ENCODE measurements at places on chromosomes 5 and 9.

- DNase-seq, result no peak
These were observed 9.7 kb downstream of the NR2F1-AS1 start for GRCh38 chr5:93571114-93571949.

DNA sequence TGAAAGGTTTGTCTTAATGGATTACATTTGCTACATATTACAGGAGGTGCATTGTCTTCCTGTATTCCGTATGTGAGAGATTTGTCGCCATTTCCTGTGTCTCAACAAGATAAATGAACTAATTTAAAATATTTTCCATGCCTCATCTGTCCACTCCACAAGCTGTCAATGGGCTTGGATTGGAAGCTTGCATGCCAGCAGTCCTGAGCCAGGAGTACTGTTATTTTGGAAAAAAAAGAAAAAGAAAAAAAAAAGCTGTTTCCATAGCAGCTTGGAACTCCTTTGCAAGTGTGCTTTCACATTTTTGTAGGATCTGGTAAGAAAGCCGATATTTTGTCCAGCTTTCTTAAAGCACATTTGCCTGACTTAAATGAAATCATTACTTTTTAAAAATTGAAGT is 330.8 kb downstream of the KDM4C start:
- DNase-seq, result no peak

- DNase-seq, result no peak
These were observed 45.3 kb upstream of the FOXE1 start for GRCh38 chr9:97807681-97808080.

GRCh38 chr5:123439709-123440108 is 16.5 kb upstream of the CEP120 start:
- no peak for DNase-seq
